ENCODE measurements at places on chromosomes 5 and 9. TPM values are rescaled to one million over a fixed set of nuclear protein-coding genes. Genes with fewer than 3 reads are reported as not detected.

DNA sequence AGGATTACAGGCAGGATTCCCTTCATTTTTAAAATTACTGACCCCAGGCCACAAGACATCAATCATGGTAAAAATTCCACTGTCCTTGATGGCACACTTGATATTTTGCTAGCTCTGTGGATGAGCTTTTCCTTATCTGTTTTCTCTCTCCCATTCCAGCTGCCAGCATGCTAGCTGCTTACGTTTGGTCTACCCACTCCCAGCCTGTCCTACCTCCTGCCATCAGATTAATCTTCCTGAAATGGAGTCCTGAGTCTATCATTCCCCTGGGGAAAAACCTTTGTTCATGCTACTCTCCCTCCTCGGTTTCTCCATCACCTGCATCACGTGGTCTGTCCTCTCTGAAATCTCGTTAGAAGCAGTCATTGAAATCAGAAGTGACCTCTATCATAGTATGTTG lies 108.9 kb downstream of the F2RL2 start:
- DNase-seq, result no peak

GRCh38 chr9:133901184-133901835 lies 90.8 kb downstream of the VAV2 start:
- DNase-seq, result no peak

DNA sequence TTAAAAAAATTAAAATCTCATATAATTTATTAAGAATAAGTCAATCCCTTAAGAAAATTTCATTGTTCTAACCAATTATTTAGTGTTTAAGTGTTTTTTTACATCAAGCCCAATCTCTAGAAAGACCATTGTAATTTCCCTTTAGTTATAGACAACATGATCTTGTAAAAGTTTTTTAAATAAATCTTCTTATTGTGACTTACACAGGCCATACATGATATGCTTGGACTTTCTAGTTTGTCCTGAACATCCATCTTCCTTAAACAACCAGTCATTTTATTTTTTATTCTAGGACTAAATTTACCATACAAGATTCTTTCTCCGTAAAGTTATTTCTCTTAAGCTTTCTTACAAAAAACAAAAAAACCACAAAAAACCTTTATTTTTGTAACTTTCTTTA lies 126.5 kb upstream of the MAST4 start:
- DNase-seq, result no peak

Gene PLAC8L1
- total RNA-seq, result not detected

Gene SV2C
- 1.1 TPM for total RNA-seq

DNA sequence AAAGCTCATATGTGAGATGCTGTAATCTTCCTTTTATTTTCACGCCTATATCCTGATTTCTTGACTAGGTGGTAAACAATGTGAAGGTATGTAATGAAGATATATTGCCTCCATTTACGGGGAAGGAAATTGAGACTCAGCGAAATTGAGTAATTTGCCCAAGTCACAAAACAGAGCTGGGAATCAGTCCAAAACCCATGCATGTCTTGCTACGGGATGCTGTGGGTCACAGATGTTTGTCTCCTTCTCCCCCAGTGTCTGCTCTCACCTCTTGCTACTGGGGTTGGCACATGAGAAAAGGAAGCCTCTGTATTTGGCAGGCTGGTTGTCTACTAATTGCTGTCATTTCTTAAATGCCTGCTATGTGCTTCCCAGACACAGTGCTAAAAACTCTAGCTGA lies 53.7 kb upstream of the TEX48 start:
- no peak for DNase-seq

Gene FOXD4L4
- total RNA-seq, result 0.24 TPM

Gene IL5
- total RNA-seq, result not detected

Gene LRRC14B
- 0.31 TPM for total RNA-seq

- DNase-seq, result no peak
Measured at GRCh38 chr9:126093771-126094170, 232.9 kb upstream of the MVB12B start.

GRCh38 chr5:132385326-132386105 lies 16.0 kb downstream of the SLC22A5 start:
- peak; percentile 39 for DNase-seq

Gene SPOCK1
- total RNA-seq, result 0.77 TPM

Gene CDKN2A
- 30.6 TPM for total RNA-seq

Gene PRDM9
- total RNA-seq, result not detected

GRCh38 chr9:26243726-26244125 lies 565.5 kb upstream of the TUSC1 start:
- DNase-seq, result no peak

Gene SYNPO
- total RNA-seq, result 21.8 TPM

DNA sequence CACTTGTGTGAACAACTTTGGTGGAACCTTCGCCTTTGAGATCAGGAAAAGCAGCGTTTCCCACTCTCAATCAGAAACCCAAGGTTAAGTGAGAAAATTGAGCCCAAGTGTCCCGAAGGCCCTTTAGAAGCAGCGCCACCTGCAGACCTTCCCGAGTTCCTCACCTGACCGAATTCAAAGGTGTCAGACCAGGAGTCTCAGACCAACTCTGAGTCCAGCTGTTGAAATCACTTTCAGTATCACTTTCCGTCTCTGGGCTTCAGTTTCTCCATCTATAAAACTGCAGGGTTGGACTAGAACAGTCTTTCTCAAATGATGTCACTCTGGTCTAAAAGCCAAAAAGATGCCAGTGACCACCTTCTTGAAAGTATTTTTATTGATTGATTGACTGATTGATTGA lies 31.7 kb upstream of the GRHPR start:
- peak; percentile 89 for DNase-seq

Gene LURAP1L
- total RNA-seq, result 0.80 TPM

- DNase-seq, result no peak
Measured at GRCh38 chr5:159518371-159518770, 188.1 kb upstream of the IL12B start.

DNA sequence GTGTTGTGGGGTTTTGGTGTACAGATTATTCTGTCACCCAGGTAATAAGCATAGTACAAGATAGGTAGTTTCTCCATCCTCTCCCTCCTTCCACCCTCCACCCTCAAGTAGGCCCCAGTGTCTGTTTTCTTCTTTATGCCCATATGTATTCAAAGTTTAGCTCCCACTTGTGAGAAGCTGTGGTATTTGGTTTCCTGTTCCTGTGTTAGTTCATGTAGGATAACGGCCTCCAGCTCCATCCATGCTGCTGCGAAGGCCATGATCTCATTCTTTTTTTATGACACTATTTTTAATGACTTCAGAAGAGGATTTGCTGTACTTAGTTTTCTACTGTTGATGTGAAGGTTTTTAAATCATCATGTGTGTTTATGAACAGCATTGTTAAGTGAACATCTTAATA lies 11.9 kb downstream of the CCDC180 start:
- no peak for DNase-seq

Gene SPINK13
- total RNA-seq, result not detected
